ENCODE measurements at places on chromosomes 6 and 20.

DNA sequence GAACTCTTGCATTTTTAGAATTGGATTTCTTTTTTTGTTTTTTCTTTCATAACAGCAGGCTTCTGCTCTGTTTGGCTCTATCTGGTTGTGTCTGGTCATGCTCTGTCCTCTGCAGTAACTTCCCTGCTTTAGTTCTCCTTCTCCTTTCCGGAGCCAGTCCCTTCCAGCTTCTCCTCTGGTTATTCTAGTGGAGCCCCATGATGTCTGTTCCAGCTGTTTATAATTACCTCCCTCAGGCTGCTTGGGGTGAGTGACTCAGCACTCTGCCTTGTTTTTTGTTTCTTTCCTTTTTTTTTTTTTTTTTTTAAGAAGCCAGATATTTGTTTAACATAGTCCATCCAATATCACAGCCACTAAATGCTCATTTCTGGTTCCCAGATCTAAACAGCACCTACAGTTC is 409.6 kb downstream of the MAFB start:
- peak; percentile 55 for DNase-seq

- no peak for DNase-seq
Observed at GRCh38 chr6:52554684-52555280, 22.1 kb downstream of the TRAM2 start.

- no peak for DNase-seq
Observed at GRCh38 chr6:128487746-128488145, 32.7 kb downstream of the PTPRK start.

GRCh38 chr6:4568138-4568537 is 208.1 kb upstream of the CDYL start:
- DNase-seq = no peak

- DNase-seq = no peak
Observed at GRCh38 chr6:4802312-4802935, 26.2 kb downstream of the CDYL start.

All from HL-60 (cell line).